Cerebellar nuclear complex (tissue), 1 donor: ENCODE measurements at places on chromosomes 4 and X.

GRCh38 chr4:57125996-57126395 lies 15.8 kb upstream of the IGFBP7 start:
- no peak for DNase-seq

- DNase-seq, result no peak
Measured at GRCh38 chr4:36208893-36209473, 35.3 kb downstream of the ARAP2 start.

DNA sequence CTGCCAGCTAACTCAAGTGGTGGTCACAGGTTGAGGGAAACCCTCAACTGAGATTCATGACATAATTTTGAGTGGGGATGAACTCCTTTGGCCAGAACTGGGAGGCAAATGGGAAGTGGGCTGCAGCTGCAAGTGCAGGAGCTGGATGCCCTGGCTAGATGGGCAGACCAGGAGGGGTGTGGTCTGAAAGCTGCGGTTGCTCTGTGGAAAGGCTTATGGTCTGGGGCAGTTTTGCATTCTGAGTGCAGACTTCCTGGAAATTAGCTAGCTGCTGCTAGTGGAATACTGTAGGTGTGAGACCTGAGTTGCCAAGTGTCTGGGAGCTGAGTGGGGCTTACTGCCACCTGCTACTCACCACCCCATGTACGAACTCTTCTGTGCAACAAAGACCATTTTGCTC lies 52.1 kb upstream of the NAP1L2 start:
- DNase-seq, result no peak

DNA sequence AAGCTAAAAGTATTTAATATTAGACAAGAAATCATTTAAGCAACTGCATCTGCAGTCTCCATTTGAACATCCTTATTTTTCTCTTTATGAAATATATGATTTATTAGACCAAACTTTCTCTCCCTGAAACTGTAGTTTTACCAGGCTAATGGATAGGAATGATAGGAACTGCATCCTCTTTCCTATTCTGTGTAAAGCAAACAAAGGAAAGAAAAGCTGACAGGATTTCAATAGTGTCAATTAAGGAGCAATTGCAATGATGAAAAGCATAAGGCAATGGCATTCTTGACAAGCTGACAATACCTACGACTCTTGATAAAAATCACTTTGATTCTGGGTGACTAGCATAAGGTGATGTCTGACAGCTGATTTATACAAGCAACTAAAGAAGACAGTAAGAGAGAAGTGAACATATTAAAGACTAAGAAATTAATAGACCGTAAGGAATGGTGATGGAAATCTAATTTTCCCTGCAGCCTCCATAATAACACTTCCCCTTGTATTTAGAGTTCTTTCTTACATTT lies 502.5 kb downstream of the TECRL start:
- DNase-seq, result no peak

- peak; percentile 53 for DNase-seq
Measured at GRCh38 chr4:6245246-6246169, 24.1 kb upstream of the WFS1 start.
